ENCODE measurements at places on chromosomes 3 and 15. TPM values are rescaled to one million over a fixed set of nuclear protein-coding genes. Genes with fewer than 3 reads are reported as not detected.

Gene GPR160
- 144 TPM for total RNA-seq

Gene RTP3
- not detected for total RNA-seq

Gene GOLGA8T
- total RNA-seq: 0.80 TPM

Gene ANXA2
- total RNA-seq: 564 TPM

Gene HDGFL3
- 14.2 TPM for total RNA-seq

- H3K4me1 ChIP-seq: no peaks in the 10 kb centered on the region
- no peak overlapping the region for H3K27ac ChIP-seq
These were observed 35.8 kb upstream of the LRRFIP2 start for GRCh38 chr3:37210230-37210629.

DNA sequence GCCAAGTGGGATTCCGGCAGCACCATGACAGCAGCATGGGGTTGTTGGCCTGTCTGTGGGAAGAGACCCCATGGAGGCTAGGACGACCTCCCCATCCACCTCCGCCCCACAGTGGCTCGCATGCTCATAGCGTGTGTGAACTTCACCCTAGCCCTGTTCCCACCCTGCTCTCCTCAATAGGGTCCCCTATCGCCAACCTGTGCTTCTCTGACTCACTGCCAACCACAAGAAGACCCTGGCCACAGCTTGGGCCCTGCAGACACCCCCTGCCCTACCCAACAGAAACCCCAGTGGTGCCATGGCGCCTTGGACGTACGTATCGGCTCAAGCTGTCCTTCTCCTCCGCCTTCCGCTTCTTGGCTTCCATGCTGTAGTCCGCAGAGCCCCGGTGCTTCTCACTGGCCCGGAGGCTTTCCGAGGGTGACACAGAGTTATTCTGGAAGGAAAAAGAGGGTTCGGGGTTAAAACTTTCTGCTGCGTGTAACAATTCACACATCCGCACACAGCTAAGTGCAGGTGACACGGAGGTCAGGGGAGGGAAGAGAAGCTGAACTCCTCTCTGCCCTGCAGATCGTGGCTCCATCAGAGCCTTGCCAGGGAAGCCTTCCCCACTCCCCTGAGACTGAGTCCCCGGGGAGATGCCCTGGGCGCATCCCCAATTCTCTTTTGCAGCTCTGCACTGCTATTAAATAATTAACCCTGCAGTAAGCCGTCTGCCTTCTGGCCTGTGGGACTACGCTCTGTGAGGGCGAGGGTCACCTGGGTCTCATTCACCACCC, 37.3 kb downstream of the TLE3 start:
- no peaks in the 10 kb centered on the region for H3K27me3 ChIP-seq
- no peak overlapping the region for H3K4me3 ChIP-seq
- no peak overlapping the region for H3K27ac ChIP-seq

DNA sequence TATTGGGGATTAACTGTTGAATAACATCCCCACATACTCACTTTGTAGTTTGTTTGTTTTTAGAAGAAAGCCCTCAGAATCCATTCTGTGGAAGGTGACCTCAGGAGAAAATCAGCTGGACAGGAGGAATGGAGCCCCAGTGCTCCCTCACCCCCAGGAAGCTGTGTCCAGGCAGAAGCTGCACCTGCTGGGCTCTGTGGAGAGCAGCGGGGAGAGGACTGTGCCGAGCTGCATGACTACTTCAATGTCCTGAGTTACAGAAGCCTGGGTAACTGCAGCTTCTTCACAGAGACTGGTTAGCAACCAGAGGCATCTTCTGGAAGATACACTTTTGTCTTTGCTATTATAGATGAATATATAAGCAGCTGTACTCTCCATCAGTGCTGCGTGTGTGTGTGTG, 14.0 kb downstream of the TIGIT start:
- no peak overlapping the region for H3K4me3 ChIP-seq
- H3K36me3 ChIP-seq: no peaks in the 10 kb centered on the region
- DNase-seq: no peak
- no peaks in the 10 kb centered on the region for H3K27me3 ChIP-seq

DNA sequence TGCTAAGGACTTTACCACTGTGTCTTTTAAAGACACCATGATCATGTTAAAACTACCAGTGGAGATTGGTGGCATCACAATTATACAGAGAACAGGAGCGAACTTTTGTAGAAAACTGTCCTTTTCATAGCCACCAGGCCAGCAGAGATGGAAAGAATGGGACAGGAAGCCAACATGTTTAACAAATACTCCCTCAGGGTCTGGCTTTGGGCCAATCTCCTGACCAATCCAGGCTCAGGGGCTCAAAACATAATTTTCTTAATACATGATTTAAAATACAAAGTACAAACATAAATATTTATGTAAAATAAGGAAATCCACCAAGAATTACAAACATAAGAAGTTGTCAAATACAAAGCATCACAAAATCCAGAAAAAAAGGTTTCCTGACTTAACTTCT, 266.0 kb downstream of the VPS13C start:
- H3K4me1 ChIP-seq: no peaks in the 10 kb centered on the region
- no peaks in the 10 kb centered on the region for H3K36me3 ChIP-seq
- H3K27me3 ChIP-seq: no peaks in the 10 kb centered on the region
- DNase-seq: no peak

- DNase-seq: no peak
- no peak overlapping the region for H3K4me3 ChIP-seq
- H3K4me1 ChIP-seq: peaks cover 6% of the 10 kb centered on the region
- no peaks in the 10 kb centered on the region for H3K36me3 ChIP-seq
- H3K27me3 ChIP-seq: no peaks in the 10 kb centered on the region
These were observed 8.2 kb downstream of the DENND4A start for GRCh38 chr15:65783872-65784271.
